ENCODE measurements at places on chromosomes 7 and 10.

DNA sequence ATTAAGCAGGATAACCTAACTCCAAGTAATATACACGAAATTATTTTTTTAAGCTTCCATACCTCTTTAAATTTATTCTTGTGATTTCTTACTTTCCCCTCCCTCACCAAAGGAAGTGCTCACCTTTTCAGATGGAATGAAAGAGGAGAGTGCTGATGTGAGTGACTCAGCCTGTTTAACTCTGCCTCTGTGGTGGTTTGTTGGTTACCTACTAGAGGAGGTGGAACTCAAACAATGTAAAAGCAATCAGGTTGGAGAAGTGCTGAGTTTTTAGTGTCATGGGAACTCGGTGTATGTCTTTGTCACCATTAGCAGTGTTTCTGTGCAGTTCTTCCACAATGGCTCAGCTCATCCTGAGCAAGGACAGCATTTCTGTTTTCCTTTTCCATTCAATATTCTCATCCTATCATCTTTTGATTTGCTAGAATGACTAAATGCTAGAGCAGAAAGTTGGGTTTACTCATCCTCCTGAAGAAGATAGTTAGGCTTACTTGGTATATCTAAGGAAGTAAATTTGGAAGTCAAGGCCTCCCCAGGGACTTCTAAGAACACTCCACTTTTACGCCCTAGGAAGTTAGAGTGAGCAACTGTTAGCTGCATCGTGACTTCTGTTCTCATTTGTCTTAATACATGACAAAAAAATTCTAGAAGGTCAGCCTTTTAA lies 6.0 kb downstream of the ADD3 start:
- DNase-seq: no peak

- DNase-seq: peak; percentile 2
These were observed 29.4 kb upstream of the C10orf71 start for GRCh38 chr10:49269523-49269922.

DNA sequence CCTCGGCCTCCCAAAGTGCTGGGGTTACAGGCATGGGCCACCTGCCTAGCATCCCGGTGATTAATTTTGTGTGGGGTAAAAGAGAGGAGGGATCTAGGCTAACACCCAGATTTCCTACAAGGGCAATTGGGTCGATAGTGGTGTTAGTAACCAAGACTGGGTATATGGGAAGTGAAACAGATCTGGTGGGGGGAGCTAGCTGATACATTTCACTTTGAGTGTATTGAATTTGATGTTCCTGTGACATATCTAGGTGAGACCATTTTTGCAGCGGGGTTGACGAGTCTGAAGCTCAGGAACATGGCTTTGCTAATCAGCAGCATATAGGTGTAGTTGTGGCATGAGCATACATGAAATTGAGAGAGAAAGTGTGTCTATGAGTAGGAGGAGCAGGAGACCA lies 12.0 kb downstream of the CLCN1 start:
- no peak for DNase-seq

DNA sequence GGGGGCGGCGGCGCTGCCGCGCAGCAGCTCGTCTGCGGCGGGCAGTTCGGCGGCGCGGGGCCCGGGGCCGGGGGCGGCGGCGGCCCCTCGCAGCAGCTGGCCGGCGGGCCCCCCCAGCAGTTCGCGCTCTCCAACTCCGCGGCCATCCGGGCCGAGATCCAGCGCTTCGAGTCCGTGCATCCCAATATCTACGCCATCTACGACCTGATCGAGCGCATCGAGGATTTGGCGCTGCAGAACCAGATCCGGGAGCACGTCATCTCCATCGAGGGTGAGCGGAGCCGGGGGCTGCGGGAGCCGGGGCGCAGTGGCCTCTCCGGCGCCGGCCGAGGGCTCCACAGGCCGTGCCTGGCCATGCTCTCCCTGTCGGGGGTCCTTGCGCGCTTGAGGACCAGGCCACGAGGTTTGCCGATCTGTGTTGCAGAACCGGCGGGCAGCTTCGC lies 548 bp downstream of the AGAP3 start:
- peak; percentile 57 for DNase-seq

GRCh38 chr10:31083765-31084184 lies 52.1 kb upstream of the ZNF438 start:
- peak; percentile 78 for DNase-seq

All from D341Med (cell line).